ENCODE measurements at places on chromosomes 13 and 19. TPM values are rescaled to one million over a fixed set of nuclear protein-coding genes. Genes with fewer than 3 reads are reported as not detected.

GRCh38 chr13:21218351-21219035, 42.0 kb downstream of the MRPL57 start:
- no peak for DNase-seq

- DNase-seq: peak; percentile 98
Measured at GRCh38 chr19:584240-585001, 5.3 kb upstream of the HCN2 start.

- DNase-seq: peak; percentile 82
Measured at GRCh38 chr19:2171349-2172145, 7.8 kb downstream of the DOT1L start.

- peak; percentile 92 for DNase-seq
Measured at GRCh38 chr19:50292216-50292827, 36.9 kb downstream of the KCNC3 start.

Gene BRME1
- 3.4 TPM for total RNA-seq

Gene HNRNPL
- total RNA-seq: 454 TPM

DNA sequence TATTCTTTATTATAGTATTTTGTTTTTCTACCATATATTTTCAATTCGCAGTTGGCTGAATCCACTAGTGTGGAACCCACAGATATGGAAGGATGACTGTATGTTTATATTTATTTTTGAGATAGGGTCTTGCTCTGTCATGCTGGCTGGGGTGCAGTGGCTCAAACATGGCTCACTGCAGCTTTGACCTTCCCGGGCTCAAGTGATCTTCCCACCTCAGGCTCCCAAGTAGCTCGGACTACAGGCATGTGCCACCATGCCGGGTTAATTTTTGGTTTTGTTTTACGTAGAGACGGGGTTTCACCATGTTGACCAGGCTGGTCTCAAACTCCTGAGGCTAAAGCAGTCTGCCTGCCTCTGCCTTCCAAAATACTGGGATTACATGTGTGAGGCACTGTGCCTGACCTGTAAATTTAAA, 9.6 kb downstream of the SLC35E1 start:
- no peak for DNase-seq

Gene NRTN
- total RNA-seq: 8.5 TPM

Gene SHISA7
- 0.04 TPM for total RNA-seq

Gene SLC25A15
- total RNA-seq: 36.0 TPM

DNA sequence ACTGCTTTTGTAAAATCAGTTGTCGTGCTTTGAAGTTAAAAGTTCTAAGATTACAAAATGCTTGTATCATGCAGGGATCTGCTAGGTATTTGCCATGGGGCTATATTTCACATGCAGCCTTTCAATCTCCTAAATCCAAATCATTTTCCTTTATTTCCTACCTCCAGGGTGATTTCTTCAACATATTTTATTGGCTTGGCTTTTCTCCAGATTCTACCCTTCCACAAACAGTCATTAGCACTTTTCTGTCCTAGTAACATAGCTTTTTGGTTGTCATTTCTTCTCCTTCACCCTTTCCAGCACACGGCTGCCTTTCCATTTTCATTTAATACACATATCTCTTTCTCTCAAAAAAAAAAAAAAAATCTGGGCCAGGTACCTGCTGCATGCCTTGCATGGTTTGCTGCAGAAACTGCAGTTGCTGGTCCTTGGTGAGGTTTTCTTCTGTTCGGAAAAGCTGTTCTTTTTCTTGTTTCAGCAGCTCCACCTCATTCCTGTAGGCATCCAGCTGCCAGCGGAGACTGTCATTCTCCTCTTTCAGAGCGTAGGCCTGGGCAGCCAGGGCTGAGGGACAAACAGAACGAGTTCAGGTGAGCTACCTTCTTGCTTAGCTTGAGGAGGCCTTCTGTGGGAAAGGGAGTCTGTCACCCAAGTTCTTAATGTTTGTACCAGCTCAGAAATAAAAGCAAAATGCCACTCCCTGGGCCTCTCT, 274.7 kb downstream of the DNAJC15 start:
- no peak for DNase-seq

- no peak for DNase-seq
Measured at GRCh38 chr13:25816239-25816638, 235.6 kb downstream of the SHISA2 start.

GRCh38 chr13:19606152-19606551, 27.3 kb upstream of the MPHOSPH8 start:
- DNase-seq: no peak

DNA sequence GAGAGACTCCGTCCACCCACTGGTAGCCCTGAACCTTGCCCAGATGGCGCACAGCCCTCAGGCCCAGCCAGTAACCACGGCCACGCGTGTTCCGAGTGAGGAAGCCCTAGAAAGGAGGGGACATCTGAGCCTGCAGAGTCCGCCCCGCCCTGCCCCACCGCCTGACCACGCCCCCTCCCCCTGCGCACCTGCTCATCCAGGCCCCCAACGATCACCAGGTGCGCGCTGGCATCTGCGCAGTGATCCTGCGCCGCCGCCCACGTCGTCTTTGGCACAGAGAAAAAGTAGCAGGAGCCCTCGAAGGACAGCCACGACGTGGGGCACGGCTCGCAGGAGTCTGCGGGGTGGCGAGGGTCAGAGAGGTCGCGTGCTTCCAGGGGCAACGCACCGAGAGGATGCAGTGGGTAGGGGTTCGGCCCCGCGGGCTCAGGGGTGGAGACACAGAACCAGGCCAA, 2.1 kb downstream of the CLEC4G start:
- DNase-seq: peak; percentile 95

- DNase-seq: peak; percentile 99
Measured at GRCh38 chr19:17873786-17874757, 2.3 kb downstream of the SLC5A5 start.

DNA sequence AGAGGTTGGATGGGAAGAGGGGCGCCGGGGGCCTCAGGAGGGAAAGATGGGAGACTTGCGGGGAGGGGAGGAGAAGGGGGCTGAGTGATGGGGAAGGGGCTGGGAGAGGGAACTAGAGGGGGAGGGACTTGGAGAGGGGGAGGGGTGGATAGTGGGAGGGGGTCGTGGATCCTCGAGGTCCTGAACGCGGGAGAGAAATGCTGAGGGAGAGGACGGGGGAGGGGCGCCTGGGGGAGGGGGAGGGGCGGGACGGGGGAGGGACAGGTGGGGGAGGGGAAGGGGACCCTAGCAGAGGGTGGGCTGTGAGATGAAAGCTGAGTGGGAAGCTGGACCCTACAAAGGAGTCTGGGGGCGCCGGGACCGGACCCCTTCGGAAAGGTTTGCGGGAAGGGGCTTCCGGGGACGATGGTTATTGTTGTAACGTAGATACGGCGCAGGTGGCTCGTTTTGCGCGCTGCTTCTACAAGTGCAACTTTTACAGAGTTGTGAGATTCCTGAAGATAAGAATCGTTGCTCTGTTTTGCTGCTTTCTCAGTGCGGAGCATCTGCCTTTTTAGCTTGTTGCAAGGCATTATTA, 418 bp downstream of the ZNF444 start:
- DNase-seq: no peak

GRCh38 chr19:19120308-19121231, 17.7 kb downstream of the TMEM161A start:
- DNase-seq: peak; percentile 99

Gene LAIR1
- total RNA-seq: 0.33 TPM

Gene NECTIN2
- 207 TPM for total RNA-seq

- DNase-seq: no peak
Measured at GRCh38 chr13:51829568-51829899, 15.4 kb downstream of the TMEM272 start.

DNA sequence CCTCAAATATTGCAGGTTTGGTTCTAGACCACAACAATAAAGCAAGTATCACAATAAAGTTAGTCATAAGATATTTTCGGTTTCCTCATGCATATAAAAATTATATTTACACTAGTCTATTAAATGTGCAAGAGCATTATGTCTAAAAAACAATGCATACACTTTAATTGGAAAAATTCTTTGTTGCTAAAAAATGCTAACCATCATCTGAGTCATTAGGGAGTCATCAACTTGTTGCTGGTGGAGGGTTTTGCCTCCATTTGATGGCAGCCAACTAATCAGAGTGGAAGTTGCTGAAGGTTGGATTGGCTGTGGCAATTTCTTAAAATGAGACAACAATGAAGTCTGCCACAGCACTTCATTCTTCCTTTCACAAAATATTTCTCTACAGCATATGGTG, 422.3 kb upstream of the GPC6 start:
- DNase-seq: no peak

DNA sequence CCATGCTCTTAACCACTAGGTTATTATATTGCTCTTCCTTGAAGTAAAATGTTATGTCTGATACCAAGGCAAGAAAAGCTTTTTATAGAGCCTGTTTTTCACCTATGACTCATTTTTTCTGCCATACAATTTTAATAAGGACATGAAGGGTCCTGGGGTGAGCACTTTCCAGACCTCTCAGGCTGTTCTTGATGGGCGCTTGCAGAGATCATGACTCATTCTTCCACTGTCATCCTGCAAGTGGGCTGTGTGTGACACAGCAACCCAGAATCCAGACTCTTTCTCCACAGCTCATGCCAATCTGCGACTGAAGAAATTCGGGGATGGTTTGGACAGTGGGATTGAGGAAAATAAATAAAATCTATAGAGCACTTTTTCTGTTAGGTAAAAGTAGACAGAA, 506.7 kb upstream of the NBEA start:
- no peak for DNase-seq

GRCh38 chr13:33692531-33692930, 125.4 kb upstream of the RFC3 start:
- no peak for DNase-seq

- DNase-seq: peak; percentile 88
Measured at GRCh38 chr13:94708031-94708859, 4.1 kb downstream of the SOX21 start.

DNA sequence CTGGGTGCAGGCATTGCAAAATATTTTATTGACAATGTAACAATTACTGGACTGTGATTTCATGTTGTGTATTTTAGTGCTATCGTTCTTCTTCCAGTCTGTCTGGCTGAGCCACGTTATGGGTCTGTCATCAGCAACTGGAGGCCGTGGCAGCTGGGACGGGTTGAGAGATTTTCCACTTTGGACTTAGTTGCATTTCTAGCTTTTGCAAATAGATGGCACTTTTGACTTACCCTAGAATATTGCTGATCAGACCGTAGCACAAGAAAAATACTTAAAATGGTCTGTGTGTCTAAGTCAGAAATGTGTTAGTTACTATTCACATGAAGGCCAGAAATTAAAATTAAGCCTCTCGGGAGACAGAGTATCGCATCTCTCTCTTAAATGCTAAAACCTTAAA, 211.1 kb downstream of the TEX29 start:
- no peak for DNase-seq

Gene ONECUT3
- not detected for total RNA-seq

Gene ZNF100
- 3.7 TPM for total RNA-seq

GRCh38 chr13:29859971-29860370, 9.6 kb upstream of the UBL3 start:
- no peak for DNase-seq

DNA sequence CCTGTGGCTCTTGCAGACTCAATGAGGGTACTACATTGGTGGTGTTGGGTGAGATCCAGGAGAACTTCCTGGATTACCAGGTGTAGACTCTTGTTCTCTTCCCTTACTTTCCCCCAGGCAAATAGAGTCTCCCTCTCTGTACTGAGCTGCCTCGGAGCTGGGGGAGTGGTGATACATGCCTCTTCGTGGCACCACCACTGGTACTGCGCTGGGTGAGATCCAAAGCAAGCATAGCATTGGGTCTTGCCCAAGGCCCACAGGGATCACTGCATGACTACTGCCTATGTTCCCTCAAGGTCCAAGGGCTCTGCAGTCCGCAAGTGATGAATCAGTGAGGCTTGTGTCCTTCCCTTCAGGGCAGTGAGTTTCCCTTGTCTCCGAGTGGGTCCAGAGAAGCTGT, 81.6 kb downstream of the COG6 start:
- DNase-seq: no peak

Gene ERICH4
- total RNA-seq: not detected

DNA sequence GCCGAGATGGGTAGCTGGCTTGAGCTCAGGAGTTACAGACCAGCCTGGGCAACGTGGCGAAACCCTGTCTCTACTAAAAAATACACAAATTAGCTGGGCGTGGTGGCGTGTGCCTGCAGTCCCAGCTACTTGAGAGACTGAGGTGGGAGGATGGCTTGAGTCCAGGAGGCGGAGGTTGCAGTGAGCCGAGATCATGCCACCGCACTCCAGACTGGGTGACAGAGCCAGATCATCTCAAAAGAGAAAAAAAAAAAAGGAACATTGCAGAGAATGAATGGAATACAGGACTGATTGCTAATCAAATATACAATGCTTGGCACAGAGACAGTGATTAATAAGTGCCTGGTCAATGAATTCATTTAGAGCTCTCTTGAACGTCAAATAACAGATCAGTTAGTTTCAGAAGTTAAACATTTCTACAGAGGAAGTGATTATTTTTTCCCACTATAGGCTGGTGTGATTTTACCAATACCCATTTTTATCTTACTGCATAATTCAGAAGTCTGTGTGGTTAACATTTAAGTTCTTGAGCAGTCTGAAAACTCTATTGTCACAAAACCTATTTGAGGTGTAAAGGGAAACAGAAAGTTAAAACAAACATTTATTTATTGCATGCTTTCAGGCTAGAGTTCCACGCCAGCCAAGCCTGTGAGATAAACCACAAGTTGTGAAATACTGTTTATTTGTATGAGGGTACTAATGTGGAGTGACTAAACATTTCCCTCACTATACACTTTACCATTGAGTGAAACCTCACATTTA, 7.7 kb upstream of the TBC1D4 start:
- DNase-seq: no peak

- no peak for DNase-seq
Measured at GRCh38 chr13:24251525-24251924, 57.9 kb upstream of the C1QTNF9 start.

DNA sequence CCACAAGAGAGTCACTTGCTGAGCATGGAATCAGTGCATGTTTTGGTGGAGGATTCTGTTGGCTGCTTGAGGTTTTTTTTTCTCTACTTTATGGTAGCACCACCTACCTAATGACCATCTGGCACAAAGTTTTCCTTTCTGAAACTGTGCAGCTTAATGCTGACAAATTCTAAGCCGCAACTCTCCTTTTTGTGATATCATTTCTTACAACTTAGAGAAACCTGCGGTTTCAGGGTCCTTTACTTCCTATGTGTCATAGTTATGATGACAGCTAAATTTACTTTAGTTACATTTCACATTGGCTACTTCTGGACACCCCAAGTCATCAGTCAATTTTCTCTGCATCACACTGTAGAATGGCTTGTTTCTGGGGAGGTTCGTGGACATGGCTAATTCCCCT, 115.4 kb upstream of the TMTC4 start:
- no peak for DNase-seq

Gene IGSF23
- not detected for total RNA-seq

DNA sequence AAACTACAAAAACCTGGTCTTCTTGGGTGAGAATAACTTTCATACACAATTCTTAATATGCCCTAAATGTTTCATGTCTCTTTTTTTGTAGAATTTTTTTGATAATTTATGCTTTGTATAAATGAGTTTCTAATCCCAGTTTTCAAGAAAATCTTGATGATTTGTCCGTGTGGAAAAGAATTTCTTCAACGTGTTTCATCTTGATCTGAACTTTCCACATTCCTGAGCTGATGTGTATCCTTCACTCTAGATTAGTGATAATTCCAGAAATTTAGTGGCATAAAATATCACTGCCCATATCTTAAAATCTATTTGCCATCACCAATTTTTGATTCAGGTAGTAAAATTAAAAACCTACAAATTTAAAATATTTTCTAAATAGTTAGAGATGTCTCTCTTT, 24.6 kb downstream of the ZNF431 start:
- no peak for DNase-seq

Gene LILRB5
- not detected for total RNA-seq

GRCh38 chr19:13101590-13102415, 855 bp downstream of the LYL1 start:
- no peak for DNase-seq

Gene ZIM2
- not detected for total RNA-seq
